ENCODE measurements at places on chromosomes 6 and 20.

DNA sequence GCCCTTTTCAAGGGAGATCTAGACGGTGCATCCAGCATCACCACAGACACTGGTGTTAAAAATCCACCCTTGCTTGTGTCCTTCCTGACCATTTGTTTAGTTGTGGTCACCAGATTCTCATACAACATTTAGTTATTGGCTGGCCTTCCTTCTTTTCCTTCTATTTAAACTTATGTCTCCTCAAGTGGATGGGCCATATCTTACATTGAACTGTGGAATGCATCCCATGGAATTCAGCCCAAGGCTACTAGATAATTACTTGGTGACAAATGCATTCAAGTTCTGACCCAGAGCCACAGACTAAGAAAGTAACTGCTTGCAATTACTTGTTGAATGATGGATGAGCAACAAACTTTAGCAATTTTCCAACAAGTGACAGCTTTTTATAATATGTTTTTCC lies 198.9 kb upstream of the SSTR4 start:
- no peak for DNase-seq

GRCh38 chr6:87436435-87436834 lies 28.7 kb downstream of the CFAP206 start:
- peak; percentile 37 for DNase-seq

GRCh38 chr6:29964518-29964886 lies 22.2 kb downstream of the HLA-A start:
- DNase-seq: no peak

- no peak for DNase-seq
These were observed 67.5 kb upstream of the PRL start for GRCh38 chr6:22364306-22364705.

- DNase-seq: no peak
These were observed 31.2 kb downstream of the PARD6B start for GRCh38 chr20:50762435-50763220.

- no peak for DNase-seq
These were observed 45.0 kb upstream of the OPRM1 start for GRCh38 chr6:153994004-153994403.

- DNase-seq: no peak
These were observed 58.7 kb downstream of the OTOR start for GRCh38 chr20:16806886-16807285.

- DNase-seq: no peak
These were observed 27.3 kb downstream of the RRBP1 start for GRCh38 chr20:17654649-17655285.

DNA sequence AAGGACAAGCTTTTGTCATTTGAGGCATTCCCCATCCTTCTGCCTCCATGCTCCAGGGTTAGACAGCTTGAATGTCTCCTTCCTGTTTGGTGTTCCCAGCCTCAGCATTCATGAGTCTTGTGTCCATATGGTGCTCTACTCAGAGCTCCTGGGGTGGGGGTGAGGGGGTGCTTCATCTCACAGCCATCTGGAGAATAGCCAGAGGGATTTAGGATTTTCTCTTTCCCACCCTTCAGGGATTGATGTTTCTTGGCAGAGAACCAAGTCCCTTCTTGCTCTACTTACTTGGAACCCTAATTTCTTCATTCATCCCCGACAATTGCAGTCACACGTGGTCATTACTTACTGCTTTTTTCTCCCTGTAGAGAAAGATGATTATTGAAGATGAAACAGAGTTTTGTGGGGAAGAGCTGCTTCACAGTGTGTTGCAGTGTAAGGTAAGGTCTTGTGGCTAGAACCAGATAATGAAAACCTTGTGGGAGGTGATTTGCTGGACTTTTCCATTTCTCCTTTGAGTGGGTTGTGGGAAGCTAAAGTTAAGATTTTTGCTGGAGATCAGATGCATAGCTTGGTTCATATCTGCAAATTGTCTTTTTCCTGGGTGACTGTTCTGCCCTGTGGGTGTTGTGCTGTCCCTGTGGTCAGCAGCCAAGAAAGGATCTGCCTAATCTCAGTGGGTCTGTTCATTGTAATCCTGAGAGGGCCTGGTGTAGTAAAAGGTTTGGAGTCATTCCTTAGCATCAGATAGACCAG lies 18.6 kb downstream of the CMTR1 start:
- no peak for DNase-seq

DNA sequence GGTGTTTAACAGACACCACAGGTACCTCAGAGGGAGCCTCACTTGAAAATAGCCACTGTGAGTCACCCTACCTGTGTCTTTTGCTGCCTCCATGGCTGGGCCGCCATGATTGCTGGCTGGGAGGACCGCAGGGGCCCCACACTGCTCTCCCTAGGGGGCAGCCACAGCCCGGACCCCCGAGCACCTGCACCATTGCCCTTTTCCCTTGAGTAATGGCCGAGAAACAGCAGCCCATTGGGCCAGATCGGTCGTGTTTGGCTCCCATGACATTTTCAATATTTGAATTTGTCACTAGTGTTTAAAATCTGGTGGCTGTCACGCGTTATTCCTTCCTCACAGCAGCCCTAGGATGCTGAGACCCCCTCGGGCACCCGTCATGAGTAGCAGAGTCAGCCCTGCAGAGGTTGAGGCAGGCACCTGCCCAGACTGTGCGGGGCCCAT lies 6.7 kb downstream of the ZBP1 start:
- DNase-seq: no peak

- no peak for DNase-seq
These were observed 6.0 kb downstream of the CCN5 start for GRCh38 chr20:44720997-44721784.

DNA sequence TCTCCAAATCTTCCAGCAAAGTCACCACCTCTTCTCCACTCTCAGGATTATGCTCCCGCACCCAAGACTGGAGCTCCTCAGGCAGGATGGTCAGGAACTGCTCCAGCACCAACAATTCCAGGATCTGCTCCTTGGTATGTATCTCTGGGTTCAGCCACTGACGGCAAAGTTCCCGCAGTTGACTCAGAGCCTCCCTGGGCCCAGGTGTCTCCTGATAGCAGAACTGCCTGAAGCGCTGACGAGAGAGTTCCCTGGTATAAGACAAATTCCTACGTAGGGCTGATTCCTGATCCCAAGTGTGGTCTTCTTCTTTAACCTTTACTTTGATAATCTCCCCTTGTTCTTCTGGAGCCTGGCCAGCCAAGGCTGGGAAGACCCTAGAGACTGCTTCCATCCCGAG lies 60.6 kb downstream of the GPX5 start:
- DNase-seq: no peak

- DNase-seq: no peak
These were observed 24.5 kb upstream of the CD83 start for GRCh38 chr6:14092838-14093789.

- no peak for DNase-seq
These were observed 6.0 kb upstream of the DNAAF9 start for GRCh38 chr20:3413393-3413889.

DNA sequence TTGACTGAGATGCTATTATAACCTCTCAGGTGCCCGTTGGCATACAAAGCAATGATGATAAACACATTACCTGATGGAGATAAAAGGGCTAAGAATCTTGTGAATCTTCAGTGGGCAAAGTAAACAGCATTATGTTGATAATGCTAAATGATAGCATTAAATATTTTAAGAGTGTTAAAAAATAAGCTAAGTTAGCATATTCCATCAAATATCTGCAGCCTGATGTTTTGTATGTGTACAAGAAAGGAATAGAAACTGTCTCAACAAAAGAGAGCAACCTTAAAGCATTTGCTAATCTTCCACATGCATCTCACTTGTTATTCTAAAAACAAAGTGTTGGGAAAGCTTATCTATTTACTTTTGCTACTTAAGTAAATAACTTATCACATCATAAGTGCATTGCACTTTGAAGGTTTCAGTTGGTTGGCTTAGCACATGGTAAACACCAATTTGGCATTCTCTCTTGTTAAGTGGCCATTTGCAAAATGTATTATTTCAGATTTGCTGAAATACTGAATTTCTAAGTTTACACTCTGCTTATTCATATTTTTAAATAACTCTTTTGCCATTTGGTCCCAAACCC lies 151.6 kb downstream of the SYNDIG1 start:
- no peak for DNase-seq

DNA sequence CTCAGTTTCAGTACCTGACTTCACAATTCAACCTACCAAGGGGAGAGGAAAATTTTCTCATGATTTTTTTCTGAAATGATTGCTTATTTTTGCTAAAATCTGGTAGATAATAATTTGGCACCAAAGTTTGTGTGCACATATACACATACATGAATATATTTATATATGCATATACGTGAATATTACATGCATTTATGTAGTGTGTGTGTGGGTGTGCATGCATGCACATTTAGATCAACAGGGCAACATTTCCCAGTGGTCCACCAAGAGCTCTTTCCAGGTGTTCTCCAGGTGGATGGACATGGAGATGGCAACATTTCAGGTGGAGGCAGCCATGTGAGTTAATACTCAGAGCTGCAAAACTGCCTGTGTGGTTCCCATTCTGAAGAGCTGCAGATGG lies 320.9 kb downstream of the SAMD5 start:
- DNase-seq: no peak

DNA sequence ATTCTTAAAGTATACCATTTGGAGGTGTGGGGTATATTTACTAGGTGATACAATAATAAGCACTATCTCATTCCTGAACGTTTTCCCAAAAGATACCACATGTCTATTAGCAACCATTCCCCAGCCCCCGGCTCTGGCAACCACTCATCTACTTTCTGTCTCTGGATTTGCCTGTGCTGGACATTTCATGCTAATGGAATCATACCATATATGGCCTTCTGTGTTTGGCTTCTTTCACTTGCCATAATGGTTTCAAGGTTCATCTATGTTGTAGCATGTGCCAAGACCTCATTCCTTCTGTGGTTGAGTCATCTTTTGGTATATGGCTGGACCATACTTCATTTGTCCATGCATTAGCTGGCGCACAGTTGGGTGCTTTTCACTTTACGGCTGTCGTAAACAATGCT lies 39.7 kb downstream of the BCAS4 start:
- DNase-seq: no peak

DNA sequence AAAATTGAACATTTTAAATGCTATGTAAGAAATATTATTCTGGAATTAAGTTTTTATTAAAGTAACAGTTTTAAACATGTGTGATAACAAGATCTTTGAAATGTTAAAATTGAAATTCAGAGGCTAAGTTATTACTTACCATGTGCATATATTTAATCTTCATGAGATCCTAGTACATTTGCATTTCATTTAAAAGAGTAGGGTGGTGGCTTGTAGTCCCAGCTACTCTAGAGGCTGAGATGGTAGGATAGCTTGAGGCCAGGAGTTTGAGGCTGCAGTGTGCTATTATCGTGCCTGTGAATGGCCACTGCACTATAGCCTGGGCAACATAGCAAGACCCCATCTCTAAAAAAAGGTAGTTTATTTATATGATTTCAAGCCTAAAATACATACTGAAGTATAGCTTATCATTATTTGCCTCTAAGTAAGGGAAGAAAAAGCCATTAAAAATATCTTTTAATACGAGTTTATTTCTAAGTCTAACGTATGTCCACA lies 3.0 kb downstream of the CCR6 start:
- no peak for DNase-seq

GRCh38 chr20:50624351-50625016 lies 66.9 kb downstream of the RIPOR3 start:
- no peak for DNase-seq

DNA sequence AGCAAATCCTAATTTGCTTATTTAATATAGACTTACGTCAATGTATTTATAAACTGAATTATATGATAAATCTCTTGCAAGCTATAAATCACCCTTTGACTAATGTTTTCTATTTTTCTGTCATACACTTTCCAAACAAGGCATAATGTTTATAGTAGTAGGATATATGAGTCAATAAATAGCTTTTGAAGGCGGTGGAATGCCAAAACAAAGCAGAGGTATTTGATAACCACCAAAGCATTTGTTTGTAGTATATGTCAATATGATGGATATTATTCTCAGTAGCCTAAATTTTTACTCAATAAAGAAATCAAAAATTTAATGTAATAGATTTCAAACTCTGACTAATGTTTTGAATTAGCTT lies 1354.6 kb downstream of the HACE1 start:
- DNase-seq: no peak

GRCh38 chr6:43972179-43972912 lies 154.9 kb downstream of the MRPL14 start:
- no peak for DNase-seq

DNA sequence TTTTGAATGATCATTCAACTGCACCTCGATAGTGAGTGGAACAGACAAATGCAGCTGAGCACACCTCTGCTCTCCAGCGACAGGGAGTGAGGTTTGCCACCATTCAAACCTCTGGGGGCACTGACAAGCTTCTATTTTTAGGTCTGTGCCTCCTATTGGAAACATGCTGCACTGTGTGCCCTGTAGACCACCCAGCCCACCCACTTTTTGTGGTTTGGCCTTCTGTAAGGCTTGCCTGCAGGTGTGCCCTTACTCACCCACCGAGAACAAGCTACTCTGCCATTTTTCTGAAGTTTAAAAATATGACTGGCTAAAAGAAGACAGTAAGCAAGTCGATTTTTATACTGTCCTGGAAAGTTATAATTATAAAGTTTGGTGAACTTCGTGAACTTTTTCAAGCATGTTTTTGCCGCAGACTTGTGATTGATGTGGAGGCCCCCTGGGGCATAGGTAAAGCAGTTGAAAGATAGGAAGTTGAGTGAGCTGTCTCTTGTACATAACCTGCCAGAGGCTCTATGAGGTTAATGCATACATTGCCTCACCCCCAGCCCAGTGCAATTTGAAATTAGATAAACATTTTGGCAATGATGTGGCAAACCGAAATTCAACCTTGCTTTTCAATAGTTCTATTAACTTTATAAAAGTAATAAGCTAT lies 53.8 kb downstream of the ADGRG6 start:
- DNase-seq: no peak

DNA sequence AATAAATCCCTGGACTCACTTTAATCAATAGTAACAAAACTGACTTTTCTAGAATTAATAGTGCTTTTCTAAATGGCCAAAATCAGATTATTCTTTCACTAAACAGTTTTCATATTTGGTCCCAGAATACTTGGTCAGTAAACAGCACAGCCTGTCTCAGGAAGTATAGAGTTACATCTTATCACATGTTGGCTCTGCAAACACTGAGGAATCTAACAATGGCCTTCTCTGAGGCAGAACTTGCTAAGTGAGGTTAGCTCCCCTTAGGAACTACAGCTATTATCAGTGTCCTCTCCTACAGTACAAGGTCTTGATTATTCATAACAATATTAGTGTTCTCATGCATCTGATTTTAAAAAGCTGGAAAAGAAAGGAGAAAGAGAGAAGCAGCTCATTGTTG lies 1622.8 kb downstream of the HACE1 start:
- no peak for DNase-seq

DNA sequence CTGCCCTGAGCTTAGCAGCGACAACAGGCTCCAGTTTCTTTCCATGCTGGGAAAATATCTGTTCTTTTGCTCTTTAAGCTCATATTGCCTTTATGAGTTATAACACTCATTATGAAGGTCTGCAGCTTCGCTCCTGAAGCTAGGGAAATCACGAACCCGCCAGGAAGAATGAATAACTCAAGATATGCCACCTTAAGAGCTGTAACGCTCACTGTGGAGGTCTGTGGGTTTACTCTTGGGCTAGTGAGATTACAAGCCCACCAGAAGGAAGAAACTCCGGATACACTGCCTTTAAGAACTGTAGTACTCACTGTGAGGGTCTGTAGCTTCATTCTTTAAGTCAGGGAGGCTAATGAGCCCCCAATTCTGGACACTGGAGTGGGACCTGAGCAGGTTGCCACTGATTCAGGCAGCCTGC lies 3.0 kb upstream of the SSR1 start:
- DNase-seq: no peak

GRCh38 chr6:112018619-112019416 lies 35.1 kb upstream of the CCN6 start:
- no peak for DNase-seq
